ENCODE measurements at places on chromosomes 5 and 9.

DNA sequence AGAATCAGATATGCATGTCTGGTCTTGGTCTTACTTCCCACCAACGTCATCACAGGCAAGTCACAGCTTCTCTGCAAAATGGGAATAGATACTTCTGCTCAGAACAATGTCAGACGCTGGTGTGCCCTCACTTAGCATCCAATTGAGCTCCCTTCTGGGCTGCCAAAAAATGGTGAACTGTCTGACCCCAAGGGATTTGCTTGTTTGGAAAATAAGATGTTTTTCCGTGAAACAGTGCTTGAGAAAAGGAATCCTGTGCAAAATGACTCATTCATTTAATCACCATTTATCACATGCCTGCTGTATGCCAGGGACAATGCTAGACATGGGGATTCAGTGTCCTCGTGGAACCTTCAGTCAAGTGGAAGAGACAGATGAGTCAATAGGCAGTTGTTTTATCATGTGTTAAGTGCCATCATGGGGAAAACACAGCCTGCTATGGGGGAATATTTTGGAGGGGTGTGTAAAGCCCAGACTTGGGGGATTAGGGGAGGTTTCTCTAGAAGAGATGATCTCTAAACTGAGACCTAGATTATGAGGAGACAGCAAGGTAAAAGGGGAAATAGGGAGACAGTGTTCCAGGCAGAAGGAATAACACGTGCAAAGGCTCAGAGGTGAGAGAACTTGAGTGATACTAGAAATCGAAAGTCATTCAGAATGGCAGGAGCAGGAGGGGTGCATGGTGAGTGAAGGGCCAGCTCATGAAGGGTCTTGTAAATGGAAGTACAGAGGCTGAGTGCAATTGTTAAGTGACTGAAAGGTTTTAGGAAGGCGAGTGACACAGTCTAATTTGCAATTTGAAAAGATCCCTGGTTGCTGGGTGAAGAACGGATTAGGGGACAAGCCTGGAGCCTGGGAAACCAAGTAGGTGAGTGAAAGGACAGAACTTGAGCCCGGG, 3.9 kb downstream of the NIPAL4 start:
- peak; percentile 40 for DNase-seq

- DNase-seq = no peak
Measured at GRCh38 chr9:93730648-93731047, 154.3 kb downstream of the PHF2 start.

DNA sequence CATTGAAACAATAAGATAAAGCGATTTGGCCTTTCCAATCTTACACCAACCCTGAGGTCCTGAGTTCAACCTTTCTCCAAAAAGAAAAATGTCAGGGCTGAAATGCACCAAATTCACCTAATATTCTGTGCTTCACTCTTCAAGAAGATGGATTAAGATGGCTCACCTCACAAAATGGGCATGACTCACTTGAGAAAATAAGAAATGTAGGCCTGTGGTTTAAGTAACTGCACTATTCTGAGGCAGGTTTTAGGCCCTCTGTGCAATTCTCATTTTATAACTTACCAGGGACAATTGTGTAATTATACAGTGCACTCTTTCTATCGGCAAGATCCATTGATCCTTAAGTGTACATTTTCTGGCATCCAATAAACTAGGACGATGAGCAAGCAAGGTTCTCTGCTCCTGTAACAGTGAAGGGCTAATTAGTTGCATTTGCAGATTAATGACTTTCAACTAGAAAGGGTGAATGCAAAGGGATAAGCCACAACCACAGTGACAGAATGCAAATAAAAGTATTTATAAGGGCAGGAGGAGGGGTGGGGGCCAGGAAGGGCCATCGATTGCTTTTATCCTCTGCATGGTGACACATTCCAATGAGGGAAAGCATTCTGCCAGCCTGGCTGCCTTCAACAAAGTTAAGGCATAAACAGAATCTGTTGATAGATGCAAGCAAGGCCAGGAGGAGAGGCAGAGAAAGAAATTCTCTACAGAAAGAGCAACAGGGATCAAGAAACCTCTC, 214.5 kb downstream of the CAAP1 start:
- no peak for DNase-seq

- DNase-seq = no peak
Measured at GRCh38 chr5:112971276-112971675, 5.3 kb upstream of the DCP2 start.

- DNase-seq = no peak
Measured at GRCh38 chr5:78819166-78819565, 165.9 kb downstream of the ARSB start.

- DNase-seq = no peak
Measured at GRCh38 chr5:53820802-53821171, 260.3 kb downstream of the NDUFS4 start.

GRCh38 chr5:126988021-126988569, 42.3 kb downstream of the MARCHF3 start:
- DNase-seq = no peak

DNA sequence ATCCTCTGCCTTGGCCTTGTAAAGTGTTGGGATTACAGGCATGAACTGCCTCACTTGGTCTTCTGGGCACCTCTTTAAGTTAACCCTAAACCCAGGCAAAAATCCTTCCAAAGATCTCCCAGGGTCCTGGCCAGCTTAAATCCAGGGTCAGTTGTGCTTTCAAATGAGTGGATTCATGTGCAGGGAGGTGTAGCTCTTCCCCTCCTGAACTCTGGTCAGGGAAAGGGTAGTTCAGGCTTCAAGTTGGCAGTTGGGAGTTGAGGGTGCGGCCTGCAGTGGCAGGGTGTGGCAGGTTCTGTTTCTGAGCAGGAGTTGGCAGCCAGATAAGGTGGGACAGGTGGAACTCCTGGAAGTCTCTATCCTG, 3.6 kb downstream of the HNRNPAB start:
- DNase-seq = no peak

DNA sequence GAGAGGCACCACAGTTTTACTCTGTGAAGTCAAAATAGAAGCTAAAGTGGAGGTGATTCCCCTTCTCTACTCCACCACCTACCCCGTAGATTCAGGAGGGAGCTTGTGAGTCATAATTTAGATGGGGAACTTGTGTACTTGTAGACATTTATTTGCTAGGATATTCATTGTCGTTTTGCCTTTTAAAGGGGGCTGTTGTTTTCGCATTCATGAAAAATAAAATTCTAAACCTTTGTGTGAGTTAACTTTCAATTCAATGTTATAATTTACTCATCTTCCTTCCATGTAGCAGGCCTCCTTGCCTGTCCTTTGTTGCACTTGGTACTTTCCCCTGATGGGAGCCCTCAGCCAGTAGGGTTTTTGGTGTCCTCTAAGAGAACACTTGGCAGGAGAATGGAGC, 22.0 kb downstream of the SECISBP2 start:
- no peak for DNase-seq

DNA sequence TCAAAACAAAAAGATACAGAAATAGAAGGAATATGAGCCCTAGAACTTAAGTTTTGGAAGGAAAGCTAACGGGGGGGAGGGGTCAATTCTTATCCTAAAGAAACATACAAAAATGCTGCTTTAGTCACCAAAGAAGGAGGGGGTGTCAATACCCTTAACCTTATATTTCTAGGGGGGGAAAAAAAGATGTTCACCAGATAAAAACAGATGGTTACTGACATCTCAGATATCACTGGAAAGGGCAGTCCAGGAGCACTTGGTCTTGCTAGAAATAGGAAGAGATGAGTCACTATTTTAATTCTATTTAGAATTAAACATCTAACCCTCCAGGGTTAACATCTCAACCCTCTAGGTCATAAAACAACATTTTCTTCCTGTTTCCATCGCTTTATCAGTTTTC, 1.7 kb downstream of the DIAPH1 start:
- DNase-seq = no peak

DNA sequence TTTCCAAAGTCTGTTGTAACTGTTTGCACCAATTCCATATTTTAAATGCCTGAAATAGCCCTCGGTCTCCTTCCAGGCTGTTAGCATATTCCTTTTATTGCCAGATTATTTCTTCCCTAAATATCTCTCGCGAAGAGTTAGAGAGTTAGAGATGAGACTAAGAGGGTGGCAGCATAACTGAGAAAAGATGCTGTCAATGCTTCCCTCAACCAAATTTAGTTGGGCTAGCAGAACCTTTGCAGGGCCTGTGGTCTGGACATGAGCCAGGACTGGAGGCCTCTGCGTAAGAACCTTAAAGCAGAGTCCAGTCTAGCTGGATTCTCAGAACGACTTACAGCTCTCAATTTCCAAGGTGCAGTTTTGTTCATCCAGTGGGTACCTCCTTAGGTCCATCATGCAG, 135.9 kb downstream of the GABRB2 start:
- no peak for DNase-seq

GRCh38 chr5:176536132-176536901, 885 bp downstream of the RNF44 start:
- peak; percentile 18 for DNase-seq

DNA sequence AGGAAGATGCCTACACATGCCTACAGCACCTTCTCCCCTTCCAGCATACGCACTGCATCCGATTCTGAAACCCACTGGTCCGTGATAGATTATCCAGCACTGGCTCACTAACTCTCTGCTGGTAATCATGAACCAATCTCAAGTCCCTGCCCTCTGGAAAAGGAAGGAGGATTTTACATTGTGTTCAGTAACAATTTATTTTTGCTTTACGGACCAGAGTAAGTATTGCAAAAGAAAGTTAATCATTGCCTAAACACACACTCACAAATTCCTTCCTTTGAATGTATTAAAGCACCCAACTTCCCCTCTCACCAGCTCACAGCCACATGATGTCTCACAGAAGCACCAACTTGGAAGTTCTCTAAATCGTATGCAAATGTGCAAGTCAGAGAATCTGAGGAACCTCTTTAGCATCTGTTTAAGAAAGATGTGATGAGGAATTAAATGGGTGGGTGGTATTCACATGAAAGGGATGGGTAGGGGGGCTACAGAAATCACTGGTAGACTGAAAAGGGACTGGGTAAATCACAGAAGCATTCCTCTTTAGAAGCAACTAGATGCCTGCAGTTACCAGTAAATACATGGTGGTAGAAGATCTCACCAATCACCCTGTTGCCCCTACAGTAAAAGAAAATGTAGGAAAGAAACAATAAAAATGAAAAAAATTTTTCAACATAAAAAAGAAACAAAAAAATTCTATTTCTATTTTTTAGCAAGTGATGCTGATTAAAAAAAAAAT, 8.4 kb downstream of the GNAQ start:
- no peak for DNase-seq

- DNase-seq = no peak
Measured at GRCh38 chr5:1734908-1735289, 64.7 kb downstream of the MRPL36 start.

DNA sequence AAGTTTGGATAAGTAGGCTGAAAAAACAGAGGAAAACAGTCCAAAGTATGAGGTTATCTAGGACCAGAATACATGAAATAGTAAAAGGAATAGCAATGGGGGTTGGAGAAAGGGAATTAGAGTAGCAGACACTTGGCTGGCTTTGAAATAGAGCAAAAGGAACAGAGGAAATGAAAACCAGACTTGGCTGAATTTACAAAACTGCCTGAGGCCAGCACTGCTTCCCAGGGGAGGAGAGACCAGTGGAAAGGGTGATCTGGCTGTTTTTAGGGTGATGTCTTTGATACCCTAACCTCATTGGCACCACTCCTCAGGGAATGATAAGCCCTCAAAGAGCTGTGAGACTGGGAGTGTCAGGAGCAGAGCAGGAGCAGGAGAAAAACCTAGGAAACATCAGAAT, 413.4 kb upstream of the SLC30A5 start:
- DNase-seq = no peak

GRCh38 chr5:27612161-27612560, 573.8 kb upstream of the CDH9 start:
- no peak for DNase-seq

DNA sequence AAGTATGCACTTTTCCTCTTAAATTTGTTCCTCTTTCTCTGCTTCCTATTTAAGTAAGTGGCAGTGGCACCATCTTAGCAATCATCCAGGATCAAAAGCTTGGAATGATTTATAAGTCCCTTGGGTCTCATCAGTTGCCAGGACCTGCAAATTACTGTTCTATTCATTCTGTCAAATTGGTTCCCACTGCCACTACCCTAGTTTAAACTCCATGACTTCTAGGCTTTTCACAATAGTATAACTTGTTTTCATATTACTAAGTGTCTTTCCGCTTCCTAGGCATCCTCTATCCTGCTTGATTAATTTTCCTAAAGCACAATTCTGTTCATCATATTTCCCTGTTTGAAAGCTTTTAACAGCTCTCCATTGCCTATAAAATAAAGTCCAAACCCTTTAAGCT, 363.9 kb upstream of the MEF2C start:
- DNase-seq = no peak

GRCh38 chr9:134549336-134549735, 92.3 kb upstream of the COL5A1 start:
- no peak for DNase-seq

DNA sequence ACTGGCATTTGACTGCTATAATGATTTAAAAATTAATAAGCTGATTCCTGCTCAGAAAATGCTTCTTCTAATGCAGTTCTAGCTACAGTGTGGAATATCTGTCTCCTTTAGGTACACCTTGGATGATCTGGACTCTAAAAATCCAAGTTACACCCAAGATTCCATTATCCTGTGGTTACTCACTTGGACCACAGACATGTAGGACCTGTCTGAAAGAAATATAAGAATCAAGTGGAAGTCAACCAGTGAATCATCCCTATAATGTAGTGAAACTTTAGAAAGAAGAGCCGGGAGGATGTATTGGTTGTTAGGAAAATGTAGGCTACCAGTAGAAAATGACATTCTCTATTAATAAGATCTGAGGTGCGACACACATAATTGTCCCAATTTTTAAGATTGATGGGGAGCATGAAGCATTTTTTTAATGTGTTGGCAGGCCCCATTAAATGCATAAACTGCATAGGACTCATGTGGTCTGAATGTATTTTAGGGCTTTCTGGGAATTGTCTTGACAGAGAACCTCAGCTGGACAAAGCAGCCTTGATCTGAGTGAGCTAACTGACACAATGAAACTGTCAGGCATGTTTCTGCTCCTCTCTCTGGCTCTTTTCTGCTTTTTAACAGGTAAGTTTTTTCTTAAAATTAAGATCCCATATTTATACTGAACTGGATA, at the start of gene SPINK6:
SPINK6 (plus strand) TSS at position 512 of the 673 bp plus-strand sequence; CDS start at position 567, 55 bp downstream.
- no peak for DNase-seq

DNA sequence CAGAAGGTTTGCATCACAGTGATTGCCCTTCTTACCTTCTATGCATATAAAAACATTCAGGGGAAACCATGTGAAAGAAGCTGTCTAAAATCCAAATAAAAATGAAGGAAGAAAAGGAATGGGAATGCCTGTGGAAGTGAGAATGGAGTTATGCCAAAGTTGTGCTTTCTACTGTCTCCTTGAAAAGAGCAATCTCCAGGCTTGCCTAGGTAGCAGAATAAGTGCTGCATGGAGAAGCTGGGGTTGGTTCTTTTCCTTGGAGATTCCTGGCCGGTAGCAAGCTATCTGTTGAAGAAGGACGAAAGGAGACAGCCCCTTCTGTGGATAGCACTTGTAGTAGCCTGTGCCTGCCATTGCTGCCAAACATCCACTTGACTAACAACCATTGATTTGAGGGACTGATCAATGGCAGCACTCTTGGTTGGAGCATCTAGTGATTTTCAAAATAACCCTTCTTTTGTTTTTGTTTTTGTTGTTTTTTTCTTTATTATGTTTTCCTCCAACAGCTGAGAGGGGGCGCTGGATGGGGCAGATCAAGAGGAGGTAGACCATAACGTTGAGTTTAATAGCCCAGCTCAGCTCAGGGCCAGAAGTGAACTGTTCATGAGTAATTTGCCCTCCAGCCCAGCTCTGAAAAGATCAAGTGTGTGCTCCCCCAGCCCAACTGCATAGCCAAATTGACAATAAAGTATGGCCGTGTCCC, 1.6 kb downstream of the PLCXD3 start:
- no peak for DNase-seq

Measured in DMS79 treated with DMSO at 0.1 percent for 48 hours (cell line).